ENCODE measurements at places on chromosomes 6 and 20.

DNA sequence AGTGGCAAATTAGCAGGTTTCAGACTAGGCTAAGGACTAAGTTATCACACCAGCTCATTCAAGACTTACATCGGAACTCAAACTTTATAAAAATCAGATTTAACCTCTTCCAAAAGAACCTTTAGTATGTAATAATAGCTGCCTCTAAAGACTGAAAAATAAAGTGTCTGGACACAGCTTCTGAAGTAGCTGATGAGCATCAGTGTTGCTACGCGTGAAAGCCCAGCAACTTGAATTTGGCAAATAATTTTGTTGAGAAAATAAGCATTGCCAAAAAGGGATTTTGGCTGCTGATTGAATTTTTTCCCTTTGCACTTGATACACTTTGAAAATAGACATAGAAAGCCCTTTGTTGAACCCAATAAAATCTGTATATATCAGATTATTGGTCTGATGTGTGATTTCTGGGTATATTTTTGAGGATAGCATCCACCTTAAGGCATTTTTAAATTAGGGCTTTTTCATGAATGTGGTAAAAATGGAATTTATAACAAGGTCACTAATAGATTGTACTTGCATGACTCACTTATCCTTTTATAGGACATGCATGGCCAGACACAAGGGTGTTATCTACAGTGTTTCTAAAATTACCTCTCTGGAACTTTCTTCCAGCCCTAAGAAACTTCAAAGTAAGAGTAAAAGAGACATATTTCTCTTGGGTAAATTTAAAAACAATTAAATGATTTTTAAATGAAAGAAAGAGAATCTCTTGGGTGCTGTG lies 350.4 kb downstream of the TENT5A start:
- DNase-seq: no peak

DNA sequence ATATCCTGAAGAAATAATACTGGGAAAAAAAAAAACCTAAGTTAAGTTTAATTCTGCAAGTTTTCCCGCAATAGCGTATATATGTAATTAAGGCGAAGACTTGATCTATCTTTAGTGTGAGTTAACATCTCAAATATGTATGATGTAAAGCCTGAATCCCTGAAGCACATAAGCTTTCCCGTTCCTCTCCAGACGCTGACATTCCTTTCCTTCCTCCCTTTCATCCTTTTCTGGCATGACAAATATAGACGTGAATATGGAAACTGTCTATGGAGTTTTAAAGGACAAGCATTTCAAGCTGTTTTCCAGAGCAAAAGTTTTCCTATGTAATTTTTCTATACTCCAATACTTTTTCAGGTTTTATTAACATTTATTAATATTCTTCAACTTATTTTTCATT lies 637.0 kb downstream of the COL12A1 start:
- DNase-seq: no peak

GRCh38 chr20:9926476-9926875 lies 87.6 kb upstream of the PAK5 start:
- no peak for DNase-seq

DNA sequence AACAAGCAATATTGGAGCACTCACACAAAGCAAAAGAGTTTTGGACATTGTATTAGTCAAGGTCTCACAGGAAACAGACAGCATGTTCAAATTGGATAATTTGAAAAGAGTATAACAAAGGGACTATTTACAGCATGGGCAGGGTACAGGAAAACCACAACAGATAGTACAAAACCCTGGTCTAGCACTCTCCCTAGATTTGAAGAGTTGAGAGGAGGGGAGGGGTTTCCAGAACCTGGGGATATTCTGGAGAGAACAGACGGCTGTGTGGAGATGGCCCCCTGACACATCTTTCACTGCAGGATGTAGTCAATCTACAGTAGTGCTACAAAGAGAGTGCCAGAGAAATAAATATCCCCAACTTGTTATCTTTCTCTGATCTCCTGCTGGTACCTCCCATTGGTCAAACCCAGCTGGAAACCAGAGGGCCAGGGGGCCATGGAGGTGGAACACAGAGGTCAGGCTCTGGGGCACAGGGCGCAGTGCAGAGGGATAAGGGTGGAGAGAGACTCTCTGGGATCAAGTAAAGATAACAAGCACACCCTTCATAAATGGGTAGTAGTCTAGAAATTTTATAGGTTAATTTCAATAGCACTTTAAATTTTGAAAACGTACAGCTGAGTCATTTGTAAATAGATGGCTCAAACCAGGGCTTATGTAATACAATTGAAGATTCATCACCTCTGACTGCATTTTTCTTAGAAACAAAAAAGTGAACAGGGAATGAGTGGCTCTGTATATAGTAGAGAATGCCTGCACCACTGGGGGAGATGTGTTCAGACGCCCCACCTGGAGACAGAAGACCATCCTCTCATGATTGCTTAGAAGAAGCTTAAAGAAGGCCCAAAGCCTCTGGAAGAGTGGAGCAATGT lies 25.7 kb downstream of the RCAN2 start:
- no peak for DNase-seq

DNA sequence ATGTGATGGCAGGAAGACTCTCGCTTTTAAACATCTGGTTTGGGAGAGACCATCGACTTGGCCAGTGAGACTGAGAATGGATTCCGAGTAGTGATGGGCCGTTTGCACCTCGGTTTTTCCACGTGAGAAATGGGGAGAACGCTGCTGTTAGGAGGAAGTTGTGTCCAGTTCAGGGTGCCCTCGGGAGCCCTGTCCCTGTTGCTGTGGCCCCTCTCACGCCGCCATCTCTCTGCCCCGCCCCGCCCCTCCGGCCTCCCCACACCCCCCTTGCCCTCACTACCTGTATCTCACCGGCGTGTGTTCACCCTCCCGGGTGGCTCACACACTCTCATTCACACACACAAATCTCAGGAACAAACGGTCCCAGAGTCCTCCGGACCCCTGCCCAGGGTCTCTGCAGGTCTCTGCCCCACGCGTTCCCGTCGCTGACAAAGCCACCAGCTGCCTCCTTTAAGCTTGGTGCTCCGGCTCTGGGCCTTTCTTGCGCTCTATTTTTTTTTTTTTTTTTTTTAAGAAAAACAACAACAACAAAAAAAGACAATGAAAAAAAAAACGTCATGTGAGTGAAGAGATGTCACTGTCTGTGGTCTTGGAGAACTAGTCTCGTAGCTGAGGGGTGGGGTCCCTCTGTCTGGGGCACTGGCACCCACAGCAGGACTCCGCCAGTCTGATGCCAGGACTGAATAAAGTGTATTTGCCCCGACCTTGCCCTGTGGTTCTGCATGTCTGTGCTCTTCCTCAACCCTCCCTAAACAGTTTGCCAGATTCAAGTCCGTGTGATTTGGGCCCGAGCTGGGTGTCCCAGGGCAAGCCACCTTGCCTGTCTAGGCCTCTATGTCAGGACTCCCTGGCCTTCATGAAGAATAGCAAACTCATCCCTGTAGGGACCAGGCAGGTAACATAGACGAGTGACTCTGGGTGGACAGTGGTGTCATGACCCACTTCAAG lies 2.9 kb downstream of the SOX12 start:
- no peak for DNase-seq

DNA sequence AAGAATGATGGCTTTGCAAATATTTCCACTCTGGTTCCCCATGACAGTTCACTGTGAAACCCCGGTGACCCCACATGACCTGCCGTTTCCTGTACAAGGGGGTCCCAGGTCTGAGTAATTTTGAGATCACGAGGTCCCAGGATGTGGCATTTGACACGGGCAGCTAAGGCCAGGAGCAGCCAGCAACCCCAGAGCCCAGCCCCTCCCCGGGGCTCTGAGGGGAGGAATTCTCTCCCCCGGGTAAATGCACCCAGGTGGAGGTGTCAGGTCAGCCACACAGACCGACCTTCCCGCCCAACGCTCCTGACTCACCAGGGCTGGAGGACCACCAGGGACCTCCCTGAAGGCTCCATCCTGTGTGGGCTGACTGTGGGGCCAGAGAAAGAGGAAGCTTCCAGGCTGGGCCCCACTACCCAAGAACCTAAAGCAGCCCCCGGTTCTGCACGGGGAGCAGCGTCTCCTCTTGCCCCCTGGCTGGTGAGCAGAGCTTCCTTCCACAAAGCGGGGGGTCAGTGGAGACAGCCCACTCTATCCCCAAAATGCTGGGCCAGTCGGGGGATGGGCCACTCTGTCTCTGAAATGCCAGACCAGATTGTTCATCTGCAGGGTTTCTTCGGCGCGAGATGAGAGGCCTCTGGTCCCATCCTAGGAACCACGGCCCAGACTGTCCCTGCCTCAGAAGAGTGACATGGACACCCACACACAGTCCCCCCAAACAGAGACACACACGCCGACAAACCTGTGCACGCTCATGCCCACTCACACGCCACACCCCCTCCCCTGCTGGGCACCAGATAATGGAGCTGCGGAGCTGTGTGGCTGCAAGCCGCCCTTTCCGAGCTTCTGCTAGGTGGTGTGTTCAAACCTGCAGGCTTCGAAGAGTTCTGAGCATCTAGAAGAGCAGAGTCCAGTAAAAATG lies 23.4 kb upstream of the SLCO4A1 start:
- no peak for DNase-seq

- DNase-seq: no peak
Observed at GRCh38 chr6:126107475-126108166, 121.3 kb downstream of the TRMT11 start.

DNA sequence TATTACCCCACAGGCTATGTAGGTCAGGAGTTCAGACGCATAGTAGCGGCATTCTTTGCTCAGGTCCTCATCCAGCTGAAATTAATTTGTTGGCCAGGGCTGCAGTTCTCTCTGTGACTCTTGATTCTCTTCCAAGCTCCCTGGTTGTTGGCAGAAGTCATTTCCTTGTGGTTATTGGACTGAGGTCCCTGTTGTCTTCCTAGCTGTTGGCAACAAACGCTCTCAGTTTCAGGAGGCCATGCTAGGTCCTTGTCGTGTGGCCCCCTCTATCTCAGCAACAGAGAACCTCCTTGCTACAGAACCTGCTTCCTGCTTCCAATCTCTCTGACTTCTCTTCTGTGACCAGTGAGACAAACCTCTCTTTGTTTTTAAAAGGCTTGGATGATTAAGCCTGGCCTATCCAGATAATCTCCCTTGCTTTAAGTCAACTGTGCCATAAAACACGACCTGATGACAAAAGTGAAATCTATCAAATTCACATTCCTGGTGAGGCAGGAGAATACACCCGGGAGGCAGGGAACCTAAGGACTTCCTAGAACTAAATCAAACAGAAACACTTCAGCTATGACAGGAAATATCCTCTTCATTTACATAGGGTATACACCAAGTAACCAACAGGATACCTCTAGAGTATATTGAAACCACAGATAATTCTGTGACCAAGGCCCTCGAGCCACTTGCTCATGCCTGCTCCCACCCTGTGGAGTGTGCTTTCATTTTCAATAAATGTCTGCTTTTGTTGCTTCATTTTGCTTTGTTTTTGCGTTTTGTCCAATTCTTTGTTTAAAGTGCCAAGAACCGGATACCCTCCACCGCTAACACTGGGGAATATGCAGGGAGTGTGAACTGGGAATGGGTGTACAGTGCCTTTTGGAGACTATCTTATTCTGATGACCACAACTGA lies 196.0 kb downstream of the BTBD3 start:
- no peak for DNase-seq

- DNase-seq: no peak
Observed at GRCh38 chr6:45494416-45495135, 116.8 kb upstream of the SUPT3H start.

DNA sequence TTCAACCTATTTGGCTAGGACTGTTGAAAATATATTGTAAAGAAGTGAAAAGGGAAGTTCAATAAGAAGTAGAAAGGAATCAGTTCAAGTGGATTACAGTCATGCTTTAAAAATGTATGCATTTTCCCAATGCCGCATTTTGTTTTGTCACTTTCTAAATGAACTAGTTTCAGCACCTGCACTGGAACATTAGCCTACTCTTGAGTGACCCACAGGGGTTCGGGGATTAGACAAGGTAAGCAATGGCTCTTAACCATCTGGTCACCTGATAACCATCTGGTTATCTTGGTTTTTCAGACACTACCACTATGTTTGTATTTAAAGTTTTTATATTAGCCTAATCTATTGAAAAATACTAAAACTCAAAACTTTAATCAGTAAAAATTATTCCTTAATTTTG lies 97.6 kb downstream of the CD164 start:
- DNase-seq: no peak

DNA sequence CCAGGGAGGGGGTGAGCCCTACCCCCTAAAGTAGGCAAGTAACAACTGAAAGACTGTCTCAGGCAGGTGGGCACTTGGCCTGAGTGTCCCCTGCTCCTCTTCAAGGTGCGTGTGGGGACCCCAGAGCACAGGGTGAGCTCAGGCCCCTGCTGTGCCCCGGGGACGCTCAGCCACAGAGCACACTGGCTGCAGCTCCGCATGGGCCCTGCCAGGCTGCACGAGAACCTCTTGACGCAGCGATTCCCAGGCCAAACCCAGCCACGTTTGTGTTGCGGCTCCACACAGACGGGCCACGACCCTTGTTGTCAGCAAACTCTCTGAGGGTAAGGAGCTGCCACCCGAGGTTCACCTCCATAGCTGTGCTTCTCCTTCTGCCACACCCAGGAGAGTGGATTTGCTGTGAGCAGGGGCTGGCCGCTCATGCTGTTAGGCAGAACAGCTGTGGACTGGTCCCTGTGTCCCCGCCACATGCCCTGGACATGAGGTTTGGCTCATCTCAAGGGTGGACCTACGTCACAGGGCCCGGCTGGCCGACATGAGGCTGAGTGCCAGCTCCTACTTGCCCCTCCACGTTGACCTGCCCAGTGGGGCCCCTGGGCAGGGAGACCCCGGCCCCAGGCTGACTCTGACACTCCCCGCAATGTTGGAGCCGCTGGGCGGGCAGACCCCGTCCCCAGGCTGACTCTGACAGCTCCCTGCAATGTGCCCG lies 29.7 kb upstream of the GATA5 start:
- DNase-seq: no peak

- peak; percentile 70 for DNase-seq
Observed at GRCh38 chr6:28212510-28213212, 12.4 kb upstream of the ZSCAN9 start.

GRCh38 chr6:311679-312220 lies 19.5 kb downstream of the DUSP22 start:
- DNase-seq: no peak

- no peak for DNase-seq
Observed at GRCh38 chr20:7693761-7694160, 246.5 kb downstream of the HAO1 start.

- DNase-seq: no peak
Observed at GRCh38 chr6:9717568-9717967, 697.3 kb downstream of the TFAP2A start.

DNA sequence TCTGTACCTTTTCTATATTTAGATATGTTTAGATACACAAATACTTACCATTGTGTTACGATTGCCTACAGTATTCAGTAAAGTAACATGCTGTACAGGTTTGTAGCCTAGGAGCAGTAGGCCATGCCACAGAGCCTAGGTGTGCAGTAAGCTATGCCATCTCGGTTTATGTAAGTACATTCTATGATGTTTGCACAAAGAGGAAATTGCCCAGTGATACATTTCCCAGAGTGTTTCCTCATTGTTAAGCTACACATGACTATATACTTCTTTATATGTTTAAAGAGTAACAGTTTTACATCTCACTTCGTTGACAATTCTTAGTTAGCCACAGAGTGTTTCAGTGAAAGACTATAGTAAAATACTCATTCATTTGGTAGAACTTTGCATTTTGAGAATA lies 51.5 kb downstream of the SLC35F1 start:
- no peak for DNase-seq

GRCh38 chr20:36795691-36796090 lies 22.1 kb upstream of the DSN1 start:
- DNase-seq: no peak

GRCh38 chr6:109579361-109579760 lies 96.3 kb upstream of the ZBTB24 start:
- no peak for DNase-seq

Data from stimulated activated CD4-positive, alpha-beta T cell treated with anti-CD3 and anti-CD28 coated beads, Interleukin-4, amount 100 ng/mL, for 48 hours (primary cell).